ENCODE measurements at places on chromosomes 16 and 17. TPM values are rescaled to one million over a fixed set of nuclear protein-coding genes. Genes with fewer than 3 reads are reported as not detected.

MT1A gene
- total RNA-seq, result 1.5 TPM

GPATCH8 gene
- 23.8 TPM for total RNA-seq

ASGR1 gene
- total RNA-seq, result 0.54 TPM

KRTAP4-3 gene
- total RNA-seq, result not detected

DNA sequence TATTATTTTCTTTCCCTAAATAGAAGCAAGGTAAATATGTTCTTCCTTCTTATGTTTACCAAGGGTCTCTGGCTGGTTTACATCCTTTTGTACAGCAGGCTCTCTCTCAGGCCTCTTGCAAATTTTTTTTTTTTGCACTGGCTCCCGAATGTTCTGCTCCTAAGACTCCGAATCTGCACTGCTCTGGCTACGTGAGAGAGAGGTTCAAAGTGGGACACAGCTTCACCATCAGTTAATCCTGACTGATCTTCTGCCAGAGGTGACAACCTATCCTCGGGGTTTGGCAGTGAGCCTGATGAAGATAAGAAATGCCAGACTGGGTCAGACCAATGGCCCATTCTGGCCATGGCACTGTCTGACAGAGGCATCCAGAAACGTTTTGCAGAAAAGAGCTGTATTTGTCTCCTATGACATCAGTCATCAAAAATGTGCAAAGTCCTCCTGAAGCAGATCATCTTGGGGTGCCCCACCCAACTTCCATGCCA, 136.9 kb downstream of the GRIN2A start:
- no peak for DNase-seq

GRCh38 chr16:30949650-30950515, 1.0 kb downstream of the ORAI3 start:
- peak; percentile 89 for DNase-seq

- no peak for DNase-seq
These were observed 1.2 kb downstream of the MYH11 start for GRCh38 chr16:15855704-15856003.

GRCh38 chr17:22461460-22462145, 769.3 kb downstream of the KCNJ18 start:
- no peak for DNase-seq
